Kidney (tissue), 22 donors: ENCODE measurements at places on chromosomes 4 and X. TPM values are rescaled to one million over a fixed set of nuclear protein-coding genes. Genes with fewer than 3 reads are reported as not detected.

GSX2 gene
- not detected for polyA plus RNA-seq

- no peaks in the 10 kb centered on the region for H3K4me1 ChIP-seq
- H3K36me3 ChIP-seq: no peaks in the 10 kb centered on the region
- H3K27me3 ChIP-seq: no peaks in the 10 kb centered on the region
- H3K4me3 ChIP-seq: no peak overlapping the region
Measured at GRCh38 chr4:155914782-155915181, 11.3 kb downstream of the TDO2 start.

BBS12 gene
- 8.3 TPM for polyA plus RNA-seq

DNA sequence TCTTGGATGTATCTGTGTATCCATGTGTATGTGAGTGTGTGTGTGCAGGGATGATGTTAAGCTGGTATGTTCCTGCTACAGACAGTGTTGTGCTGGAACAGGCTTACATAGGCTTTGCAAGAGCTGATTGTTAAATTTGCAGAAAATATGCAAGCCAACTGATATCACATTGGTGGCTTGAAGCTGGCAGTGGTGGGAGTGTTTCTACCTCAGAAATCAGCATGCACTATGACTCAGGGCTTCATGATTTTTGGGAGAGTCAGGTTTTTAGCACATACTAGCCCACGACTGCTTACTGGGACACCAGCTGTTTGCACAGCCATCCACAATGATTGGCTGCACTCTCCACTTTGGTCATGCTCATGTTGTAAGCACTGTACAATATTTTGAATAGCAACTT is 261.8 kb downstream of the DHX15 start:
- H3K4me3 ChIP-seq: no peak overlapping the region
- no peak for DNase-seq
- no peaks in the 10 kb centered on the region for H3K36me3 ChIP-seq
- no peaks in the 10 kb centered on the region for H3K4me1 ChIP-seq
- H3K27me3 ChIP-seq: no peaks in the 10 kb centered on the region
- no peak overlapping the region for H3K27ac ChIP-seq

VSIG4 gene
- polyA plus RNA-seq: 15.9 TPM

CXorf38 gene
- polyA plus RNA-seq: 6.3 TPM

DNA sequence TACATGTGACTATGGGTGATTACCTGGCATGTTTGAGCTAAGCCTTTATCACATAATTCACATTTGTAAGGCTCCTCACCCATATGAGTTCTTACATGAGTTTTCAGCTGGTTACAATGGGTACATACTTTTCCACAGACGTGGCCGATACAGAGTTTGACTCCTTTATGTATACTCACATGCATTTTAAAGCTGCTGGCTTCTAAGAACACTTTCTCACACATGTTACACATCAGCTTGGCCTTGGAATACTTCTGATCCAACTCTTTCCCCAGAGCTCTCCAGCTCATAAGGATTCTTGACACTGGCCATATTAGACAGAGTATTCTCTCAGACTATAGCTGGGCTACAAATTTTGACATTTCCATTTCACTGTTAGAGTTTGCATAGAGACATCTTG is 66.3 kb downstream of the TAB3 start:
- DNase-seq: no peak
- no peaks in the 10 kb centered on the region for H3K36me3 ChIP-seq

SFRP2 gene
- polyA plus RNA-seq: not detected

- peak; percentile 78 for DNase-seq
- H3K27me3 ChIP-seq: no peaks in the 10 kb centered on the region
- H3K4me1 ChIP-seq: peaks cover 6% of the 10 kb centered on the region
- H3K27ac ChIP-seq: peak overlapping the region; percentile 83
- no peaks in the 10 kb centered on the region for H3K36me3 ChIP-seq
- H3K4me3 ChIP-seq: peak overlapping the region; percentile 56
Measured at GRCh38 chr4:123351713-123352112, 44.9 kb upstream of the SPRY1 start.

- H3K27me3 ChIP-seq: no peaks in the 10 kb centered on the region
- no peak overlapping the region for H3K27ac ChIP-seq
- H3K4me3 ChIP-seq: no peak overlapping the region
- peaks cover 5% of the 10 kb centered on the region for H3K36me3 ChIP-seq
Measured at GRCh38 chr4:25807102-25807728, 55.6 kb downstream of the SEL1L3 start.

POLA1 gene
- polyA plus RNA-seq: 2.2 TPM

KDR gene
- polyA plus RNA-seq: 20.4 TPM

GRCh38 chrX:102604327-102604726 is 5.0 kb downstream of the ARMCX5 start:
- no peaks in the 10 kb centered on the region for H3K27me3 ChIP-seq
- H3K27ac ChIP-seq: no peak overlapping the region
- no peak for DNase-seq
- H3K4me3 ChIP-seq: no peak overlapping the region
- H3K4me1 ChIP-seq: no peaks in the 10 kb centered on the region

ZNF630 gene
- 3.2 TPM for polyA plus RNA-seq

PHF8 gene
- polyA plus RNA-seq: 5.0 TPM

SYAP1 gene
- polyA plus RNA-seq: 16.6 TPM

DNA sequence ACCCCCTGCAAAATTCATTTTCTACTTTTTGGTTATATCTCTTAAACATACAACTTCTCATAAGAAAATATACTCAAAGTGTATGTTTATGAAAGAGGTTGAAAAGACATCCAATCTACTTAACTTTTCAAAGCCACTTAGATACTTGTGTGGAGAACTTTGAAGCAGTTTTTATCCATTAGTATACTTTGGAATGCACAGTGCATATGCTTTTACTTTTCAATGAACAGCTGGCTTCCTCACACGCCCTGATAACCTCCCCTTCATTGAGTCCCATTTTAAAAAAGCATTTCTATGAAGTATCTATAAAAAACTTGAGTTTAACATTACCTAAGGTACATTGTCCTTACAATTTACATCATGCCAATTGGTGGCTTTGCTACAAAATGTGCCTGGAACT is 73.8 kb downstream of the VEGFC start:
- no peaks in the 10 kb centered on the region for H3K27me3 ChIP-seq
- no peaks in the 10 kb centered on the region for H3K36me3 ChIP-seq
- H3K4me3 ChIP-seq: no peak overlapping the region
- no peak overlapping the region for H3K27ac ChIP-seq
- no peaks in the 10 kb centered on the region for H3K4me1 ChIP-seq

DNA sequence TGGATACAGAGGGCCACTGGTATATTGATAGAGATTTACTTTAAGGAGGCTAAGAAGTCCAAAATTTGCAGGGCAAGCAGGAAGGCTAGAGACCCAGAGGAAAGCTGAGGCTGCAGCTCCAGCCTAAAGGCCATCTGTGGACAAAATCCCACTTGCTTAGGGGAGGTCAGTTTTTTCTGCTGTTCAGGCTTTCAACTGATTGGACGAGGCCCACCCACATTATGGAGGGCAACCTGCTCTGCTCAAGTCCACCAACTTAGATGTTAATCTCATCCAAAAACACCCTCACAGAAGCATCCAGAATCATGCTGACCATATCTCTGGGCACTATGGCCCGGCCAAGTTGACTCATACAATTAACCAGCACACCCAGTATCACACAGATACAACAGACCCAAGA is 176.3 kb downstream of the EVC2 start:
- H3K4me3 ChIP-seq: no peak overlapping the region
- no peak for DNase-seq
- no peaks in the 10 kb centered on the region for H3K27me3 ChIP-seq
- H3K27ac ChIP-seq: no peak overlapping the region
- peaks cover 7% of the 10 kb centered on the region for H3K36me3 ChIP-seq

DNA sequence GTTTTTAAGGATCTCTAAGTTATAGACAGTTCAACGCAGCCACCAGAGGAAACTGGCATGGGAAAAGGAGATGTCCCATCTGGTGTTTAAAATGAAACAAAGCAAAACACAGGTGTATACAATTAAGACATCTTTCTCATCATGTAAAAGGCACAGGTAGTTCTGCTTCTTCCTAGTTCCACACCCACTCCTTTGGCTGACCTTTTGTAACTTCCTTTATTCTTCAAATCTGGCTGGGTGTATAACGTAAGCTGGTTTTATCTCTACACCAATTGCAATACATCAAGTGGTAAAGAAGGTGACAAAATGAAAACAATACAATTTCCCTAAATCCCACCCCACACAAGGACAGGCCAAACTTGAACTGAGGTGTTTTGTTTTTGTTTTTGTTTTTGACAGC is 27.3 kb upstream of the FBXW7 start:
- H3K4me1 ChIP-seq: no peaks in the 10 kb centered on the region
- DNase-seq: no peak
- H3K4me3 ChIP-seq: no peak overlapping the region
- H3K27ac ChIP-seq: no peak overlapping the region
- H3K36me3 ChIP-seq: no peaks in the 10 kb centered on the region
- H3K27me3 ChIP-seq: no peaks in the 10 kb centered on the region

TRIML2 gene
- polyA plus RNA-seq: not detected

GK2 gene
- polyA plus RNA-seq: not detected

TCP11X2 gene
- polyA plus RNA-seq: not detected

TMPRSS11D gene
- polyA plus RNA-seq: not detected
